ENCODE measurements at places on chromosomes 6 and 20. TPM values are rescaled to one million over a fixed set of nuclear protein-coding genes. Genes with fewer than 3 reads are reported as not detected.

Gene TINAG
- not detected for total RNA-seq

DNA sequence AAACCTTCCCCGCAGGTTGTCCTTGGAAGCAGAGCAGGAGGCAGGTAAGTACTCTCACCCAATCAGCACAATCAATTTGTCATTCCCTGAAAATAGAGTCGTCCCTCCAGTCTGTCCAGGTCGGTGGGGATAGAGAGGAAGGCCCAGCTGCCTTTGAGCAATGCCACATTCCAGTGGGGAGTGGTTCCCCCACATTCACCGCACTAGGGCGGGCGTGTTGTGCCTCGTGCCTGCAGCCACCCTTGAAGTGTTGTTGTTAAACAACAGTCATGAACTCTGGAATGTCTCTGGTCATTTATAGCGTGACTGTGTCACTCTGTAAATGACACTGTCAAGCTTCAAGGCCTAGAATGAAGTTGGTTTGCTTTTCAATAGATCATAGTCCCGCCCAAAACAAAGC lies 33.4 kb downstream of the PRDM1 start:
- no peak for DNase-seq
- H3K27me3 ChIP-seq = no peaks in the 10 kb centered on the region
- H3K27ac ChIP-seq = no peak overlapping the region

- H3K27me3 ChIP-seq = no peaks in the 10 kb centered on the region
- no peak for DNase-seq
- H3K4me1 ChIP-seq = 0 out of 2 replicates have a peak, but pooled peaks cover 4% of the 10 kb centered on the region
- no peaks in the 10 kb centered on the region for H3K36me3 ChIP-seq
- no peak overlapping the region for H3K27ac ChIP-seq
- no peak overlapping the region for H3K4me3 ChIP-seq
These were observed 59.3 kb downstream of the PRL start for GRCh38 chr6:22237526-22237925.

GRCh38 chr20:44091026-44091425 lies 96.0 kb downstream of the JPH2 start:
- no peak overlapping the region for H3K27ac ChIP-seq
- H3K4me3 ChIP-seq = no peak overlapping the region
- peaks cover 3% of the 10 kb centered on the region for H3K4me1 ChIP-seq
- H3K27me3 ChIP-seq = peaks cover 2% of the 10 kb centered on the region
- DNase-seq = no peak

- no peaks in the 10 kb centered on the region for H3K4me1 ChIP-seq
- peaks cover 15% of the 10 kb centered on the region for H3K27me3 ChIP-seq
- H3K4me3 ChIP-seq = no peak overlapping the region
- H3K27ac ChIP-seq = no peak overlapping the region
These were observed 41.1 kb downstream of the SUN5 start for GRCh38 chr20:32963176-32963575.

GRCh38 chr20:34301587-34302311 lies 1.4 kb downstream of the AHCY start:
- H3K36me3 ChIP-seq = no peaks in the 10 kb centered on the region
- no peak overlapping the region for H3K27ac ChIP-seq
- peak overlapping the region; percentile 76 for H3K4me3 ChIP-seq
- no peaks in the 10 kb centered on the region for H3K27me3 ChIP-seq

DNA sequence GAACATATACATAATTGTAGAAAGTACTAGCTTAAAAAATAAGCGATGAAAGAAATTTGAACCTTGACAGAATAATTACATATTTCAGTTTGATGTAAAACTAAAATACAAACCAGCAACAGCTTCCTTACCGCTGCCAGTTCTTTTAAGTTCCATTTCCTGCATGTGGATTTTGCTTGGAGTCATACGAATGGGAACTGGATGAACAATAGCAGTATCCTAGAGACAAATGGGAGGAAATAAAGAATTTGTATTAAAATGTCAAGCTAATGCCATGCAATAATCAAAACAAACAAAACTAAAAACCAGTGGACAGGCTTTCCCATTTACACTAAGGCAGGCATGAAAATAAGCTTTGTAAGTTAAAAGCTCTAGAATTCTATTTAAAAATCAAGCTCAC lies 67.1 kb downstream of the REPS1 start:
- H3K27me3 ChIP-seq = no peaks in the 10 kb centered on the region
- H3K27ac ChIP-seq = no peak overlapping the region
- peaks cover 10% of the 10 kb centered on the region for H3K36me3 ChIP-seq
- H3K4me1 ChIP-seq = no peaks in the 10 kb centered on the region
- H3K4me3 ChIP-seq = no peak overlapping the region

Gene SMPDL3A
- total RNA-seq = 9.7 TPM

DNA sequence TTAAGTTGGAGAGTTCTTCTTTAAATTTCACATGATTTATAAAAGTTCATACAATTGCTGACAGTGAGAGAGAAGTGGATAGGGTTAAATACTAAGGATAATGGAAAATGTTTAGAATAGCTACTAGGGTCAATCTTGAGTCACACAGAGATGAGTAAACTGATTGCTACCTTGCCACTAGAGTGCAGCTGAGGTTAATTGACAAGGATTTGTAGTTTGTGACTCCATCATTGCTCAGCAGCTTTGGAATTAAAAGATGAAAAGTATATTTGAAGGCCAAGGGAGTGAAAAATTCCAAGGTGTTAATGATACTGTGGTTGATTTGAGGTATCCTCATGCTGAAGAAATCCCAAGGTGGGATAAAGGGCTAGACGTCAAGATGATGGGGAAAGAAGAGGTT lies 524.0 kb downstream of the UTRN start:
- no peak overlapping the region for H3K4me3 ChIP-seq
- no peaks in the 10 kb centered on the region for H3K27me3 ChIP-seq
- DNase-seq = peak; percentile 43
- no peaks in the 10 kb centered on the region for H3K36me3 ChIP-seq

GRCh38 chr20:31835554-31835953 lies 9.8 kb downstream of the FOXS1 start:
- H3K4me3 ChIP-seq = no peak overlapping the region
- H3K4me1 ChIP-seq = peaks cover 15% of the 10 kb centered on the region
- peaks cover 3% of the 10 kb centered on the region for H3K27me3 ChIP-seq
- no peak overlapping the region for H3K27ac ChIP-seq
- DNase-seq = no peak

- H3K27ac ChIP-seq = no peak overlapping the region
- no peaks in the 10 kb centered on the region for H3K27me3 ChIP-seq
- no peak overlapping the region for H3K4me3 ChIP-seq
- H3K4me1 ChIP-seq = no peaks in the 10 kb centered on the region
- DNase-seq = no peak
These were observed 131.4 kb downstream of the BMP2 start for GRCh38 chr20:6898928-6899327.

- H3K27me3 ChIP-seq = peaks cover 27% of the 10 kb centered on the region
- no peak overlapping the region for H3K4me3 ChIP-seq
- H3K36me3 ChIP-seq = no peaks in the 10 kb centered on the region
- H3K4me1 ChIP-seq = peaks cover 10% of the 10 kb centered on the region
- DNase-seq = no peak
These were observed 5.4 kb upstream of the FOXF2 start for GRCh38 chr6:1383729-1384548.

DNA sequence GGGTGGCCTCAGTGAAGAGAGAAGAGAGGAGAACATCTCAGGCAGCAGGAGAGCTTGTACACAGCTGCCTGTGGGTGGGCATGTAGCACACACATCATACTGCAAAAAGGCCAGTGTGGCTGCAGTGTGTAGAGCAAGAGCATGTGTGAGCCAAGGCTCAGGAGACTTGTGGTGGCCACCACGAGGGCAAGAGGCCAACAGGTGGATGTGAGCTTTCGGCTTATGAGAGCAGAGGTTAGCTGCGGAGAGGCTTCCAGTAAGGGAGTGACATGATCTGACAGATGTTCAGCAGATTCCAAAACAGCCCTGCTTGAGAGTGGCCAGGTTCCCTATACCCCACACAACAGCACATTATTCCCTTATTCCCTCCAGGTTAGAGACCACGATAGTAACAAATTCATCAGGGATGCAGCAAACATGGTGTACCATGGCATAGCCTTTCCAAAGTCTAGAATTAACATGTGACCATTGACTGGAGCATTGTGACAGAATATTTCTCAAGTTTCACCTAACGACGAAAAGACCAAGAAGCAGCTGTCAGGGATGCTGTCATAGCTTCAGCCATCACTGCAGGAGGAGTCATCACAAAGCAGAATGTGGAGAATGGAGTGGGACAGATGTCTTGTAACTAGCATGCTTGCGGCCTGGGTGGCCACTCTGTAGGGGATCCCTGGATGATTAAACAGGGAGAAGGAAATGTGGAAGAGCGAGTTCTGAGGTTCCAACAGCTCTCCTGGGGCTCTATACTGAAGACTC lies 23.1 kb downstream of the HM13 start:
- H3K27me3 ChIP-seq = no peaks in the 10 kb centered on the region
- no peak overlapping the region for H3K27ac ChIP-seq
- no peak for DNase-seq
- H3K36me3 ChIP-seq = peaks cover 65% of the 10 kb centered on the region
- no peak overlapping the region for H3K4me3 ChIP-seq

Gene ELOVL4
- 2.3 TPM for total RNA-seq

DNA sequence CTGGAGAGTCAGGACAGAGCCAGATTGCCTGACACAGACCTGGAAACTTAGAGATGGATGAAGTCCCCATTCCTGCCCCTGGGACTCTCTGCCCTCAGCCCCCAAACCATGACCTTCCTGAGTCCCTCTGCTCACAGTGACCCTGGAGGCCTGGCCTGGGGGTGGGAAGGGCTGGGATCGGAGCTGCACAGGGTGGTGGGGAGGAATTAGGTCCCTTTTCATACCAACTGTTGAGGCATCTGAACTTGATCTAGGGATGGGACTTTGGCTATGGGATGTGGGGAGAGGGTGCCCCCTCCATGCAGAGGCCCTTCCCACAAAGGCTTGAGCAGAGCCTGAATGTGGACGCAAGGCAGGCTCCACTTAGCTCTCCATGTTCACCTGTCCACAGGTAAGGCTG lies 144.1 kb downstream of the MRPL14 start:
- H3K4me3 ChIP-seq = no peak overlapping the region
- H3K27ac ChIP-seq = no peak overlapping the region
- no peaks in the 10 kb centered on the region for H3K36me3 ChIP-seq
- no peak for DNase-seq

DNA sequence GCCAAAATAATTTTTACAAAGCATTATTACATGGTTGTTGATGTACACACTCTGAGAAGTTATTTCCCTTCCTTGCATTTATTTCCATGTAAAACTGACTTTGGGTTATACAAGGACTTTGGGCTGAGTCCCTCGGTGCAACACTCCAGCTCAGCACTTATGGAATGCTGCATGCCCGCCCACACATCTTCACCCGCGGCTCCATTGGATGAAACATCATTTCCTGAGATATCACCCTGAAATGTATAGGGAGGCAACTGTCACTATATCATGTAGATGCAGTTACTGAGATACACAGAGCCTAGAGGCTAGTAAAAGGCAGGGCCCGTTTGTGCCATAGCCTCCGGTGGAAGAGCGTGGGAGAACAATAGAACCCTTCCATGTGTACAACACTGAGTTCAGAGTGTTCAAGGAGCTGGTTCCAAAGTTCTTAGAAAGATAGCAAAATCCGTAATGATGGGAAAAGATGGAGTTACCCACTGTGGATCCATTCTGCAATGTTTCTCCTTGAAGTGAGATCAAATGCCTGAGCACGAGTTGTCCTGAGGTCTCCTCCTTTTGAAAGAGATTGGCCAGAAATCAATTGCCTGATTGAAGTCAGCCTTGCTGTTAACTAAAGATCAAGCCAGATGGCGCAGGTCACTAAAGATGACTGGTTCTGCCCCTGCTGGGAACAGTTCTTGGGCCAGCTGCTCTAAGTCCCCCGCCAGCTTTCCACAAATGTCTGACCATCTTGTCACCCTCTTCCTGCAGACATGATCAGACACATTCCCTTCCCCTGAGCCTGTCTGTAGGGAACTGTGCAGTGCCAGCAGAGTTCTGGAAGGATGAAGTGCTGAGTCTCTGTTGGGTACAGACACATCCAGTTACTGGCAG lies 100.9 kb upstream of the IYD start:
- no peaks in the 10 kb centered on the region for H3K36me3 ChIP-seq
- H3K27ac ChIP-seq = peak overlapping the region; percentile 30
- peaks cover 10% of the 10 kb centered on the region for H3K4me1 ChIP-seq
- no peaks in the 10 kb centered on the region for H3K27me3 ChIP-seq

DNA sequence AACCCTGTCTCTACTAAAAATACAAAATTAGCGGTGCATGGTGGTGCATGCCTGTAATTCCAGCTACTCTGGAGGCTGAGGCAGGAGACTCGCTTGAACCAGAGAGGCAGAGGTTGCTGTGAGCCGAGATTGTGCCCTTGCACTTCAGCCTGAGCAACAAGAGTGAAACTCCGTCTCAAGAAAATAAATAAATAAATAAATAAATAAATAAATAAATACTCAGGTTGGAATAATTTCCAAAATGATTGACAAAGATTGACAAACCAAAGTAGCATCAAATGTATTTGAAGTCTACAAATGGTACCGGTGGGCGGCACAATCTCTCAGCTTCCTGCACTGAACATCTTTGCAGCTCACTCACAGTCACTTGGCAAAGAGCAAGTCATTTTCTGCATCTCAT lies 144.1 kb upstream of the NRSN1 start:
- H3K36me3 ChIP-seq = no peaks in the 10 kb centered on the region
- H3K27me3 ChIP-seq = no peaks in the 10 kb centered on the region
- no peak overlapping the region for H3K27ac ChIP-seq
- no peak overlapping the region for H3K4me3 ChIP-seq
- DNase-seq = no peak
- H3K4me1 ChIP-seq = no peaks in the 10 kb centered on the region

GRCh38 chr6:19880066-19880465 lies 42.9 kb downstream of the ID4 start:
- no peak overlapping the region for H3K27ac ChIP-seq
- no peaks in the 10 kb centered on the region for H3K36me3 ChIP-seq
- no peak overlapping the region for H3K4me3 ChIP-seq

Gene SPDEF
- total RNA-seq = not detected

DNA sequence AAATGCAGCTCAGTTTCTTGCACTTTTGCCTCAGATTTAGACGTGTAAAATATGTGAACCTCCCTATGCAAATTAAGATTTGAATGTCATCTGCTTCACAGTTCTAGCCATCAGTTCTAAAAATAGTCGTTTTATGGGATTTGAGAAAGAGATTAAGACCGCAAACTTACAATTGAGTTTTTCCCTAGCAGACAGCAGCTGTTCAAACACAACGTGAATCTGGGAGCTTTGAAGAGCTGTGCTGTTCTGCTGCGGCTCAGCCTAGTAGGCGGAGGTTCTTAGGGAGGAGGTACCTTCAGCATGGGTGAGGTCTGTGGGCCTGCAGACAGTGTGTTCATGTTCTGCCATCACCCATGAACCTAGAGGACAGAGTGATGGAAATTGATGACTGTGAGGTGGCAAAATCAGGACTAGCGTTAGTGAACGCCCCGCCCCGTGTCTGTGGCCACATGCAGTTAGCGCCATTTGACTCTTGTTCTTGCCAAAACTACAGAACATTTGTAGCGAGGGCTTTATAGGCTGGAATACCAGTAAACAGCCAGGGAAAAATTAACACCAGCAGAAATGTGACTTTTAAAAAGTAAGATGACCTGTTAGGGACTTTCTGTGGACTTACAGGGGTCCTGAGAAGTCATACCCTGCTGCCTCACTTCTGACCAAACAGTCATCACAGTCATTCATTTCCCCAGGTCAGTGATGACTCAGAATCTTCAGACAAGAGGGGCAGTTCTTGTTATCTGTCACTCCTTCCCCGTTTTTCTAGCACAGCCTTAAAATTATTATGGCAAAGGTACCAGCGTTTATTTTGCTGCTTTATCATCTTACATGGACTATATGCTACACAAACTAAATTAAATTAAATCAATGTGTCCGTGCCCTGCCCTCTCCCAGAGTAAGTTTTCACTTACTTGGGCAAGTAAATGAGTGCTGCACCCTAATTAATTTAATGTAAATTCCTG lies 84.3 kb upstream of the TMEM181 start:
- peaks cover 6% of the 10 kb centered on the region for H3K4me1 ChIP-seq
- no peaks in the 10 kb centered on the region for H3K27me3 ChIP-seq
- 0 out of 2 replicates have a peak overlapping the region, but pooled peaks have one; percentile 0 for H3K27ac ChIP-seq
- no peak overlapping the region for H3K4me3 ChIP-seq
- peaks cover 6% of the 10 kb centered on the region for H3K36me3 ChIP-seq
- peak; percentile 57 for DNase-seq

Measured in IMR-90 (cell line).